ENCODE measurements at places on chromosomes 6 and 20.

DNA sequence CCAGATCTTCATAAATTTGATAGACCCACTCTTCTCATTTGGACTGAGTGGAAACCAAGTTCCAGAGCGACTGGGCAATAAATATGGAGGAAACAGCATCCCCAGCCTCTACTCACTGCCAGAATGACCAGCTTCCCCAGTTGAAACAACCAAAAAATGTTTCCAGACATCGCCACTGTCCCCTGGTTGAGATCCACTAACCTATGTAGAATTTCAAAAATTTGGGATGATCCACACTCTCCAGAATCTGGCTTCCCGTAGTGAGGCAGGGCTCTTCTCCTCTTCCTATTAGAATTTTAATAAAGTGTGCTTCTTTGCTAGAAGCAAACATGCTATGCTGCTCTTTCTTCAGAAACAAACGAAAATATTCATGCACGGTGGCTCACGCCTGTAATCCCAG, 287.0 kb upstream of the SUPT3H start:
- DNase-seq, result no peak

- DNase-seq, result no peak
These were observed 270.1 kb upstream of the PRND start for GRCh38 chr20:4451487-4452081.

- DNase-seq, result no peak
These were observed 353.7 kb downstream of the FRK start for GRCh38 chr6:115706981-115707380.

DNA sequence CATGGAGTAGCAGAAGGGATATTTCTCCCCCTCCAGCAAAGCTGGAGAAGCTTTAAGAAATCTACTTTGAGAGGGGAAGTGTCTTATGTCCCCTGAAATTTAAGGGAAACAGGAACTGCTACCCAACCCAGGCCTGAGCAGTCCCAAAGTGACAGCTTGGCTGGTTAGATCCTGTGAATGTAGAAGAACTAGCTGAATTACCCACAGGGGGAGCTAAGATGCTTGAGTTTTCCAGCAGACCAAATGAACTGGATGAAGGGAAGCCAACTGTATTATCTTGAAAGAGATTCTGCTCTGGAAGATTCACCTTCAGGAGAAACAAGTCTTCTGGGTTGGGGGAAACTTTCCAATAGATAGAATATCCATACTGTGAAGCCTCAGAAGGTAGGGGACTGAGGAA, 303.3 kb upstream of the MMS22L start:
- DNase-seq, result no peak

- no peak for DNase-seq
These were observed at the start of gene F13A1 for GRCh38 chr6:6319952-6320811. Gene F13A1, minus strand, starts transcription at chr6:6320662. Its CDS starts 1,998 bp downstream, at chr6:6318664.

DNA sequence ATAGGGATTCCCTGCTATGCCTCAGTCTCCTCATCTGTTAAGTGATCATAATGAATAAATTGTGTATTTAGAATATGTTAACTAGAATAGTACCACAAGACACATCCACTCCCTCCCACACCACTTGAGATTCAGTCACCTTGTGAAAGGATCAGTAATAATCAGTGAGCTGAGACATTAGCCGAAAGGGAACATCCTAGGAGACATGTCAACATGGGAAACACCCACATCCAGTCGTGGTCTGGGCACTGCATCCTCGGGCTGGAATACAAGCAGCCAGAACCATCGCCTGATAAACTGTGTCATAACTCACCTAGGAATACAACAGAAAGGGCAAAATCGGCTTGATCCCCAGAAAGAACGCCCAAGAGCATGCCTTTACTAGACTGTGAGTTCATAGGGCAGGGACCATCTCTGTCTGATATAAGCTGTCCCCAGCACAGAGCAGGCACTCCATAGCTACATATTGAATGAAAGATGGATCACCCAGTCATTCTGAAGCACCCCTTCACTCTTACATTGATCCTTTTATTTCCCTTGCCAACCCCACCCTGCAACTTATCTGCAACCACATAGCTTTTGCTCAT, 23.9 kb downstream of the RIPOR2 start:
- DNase-seq, result no peak

DNA sequence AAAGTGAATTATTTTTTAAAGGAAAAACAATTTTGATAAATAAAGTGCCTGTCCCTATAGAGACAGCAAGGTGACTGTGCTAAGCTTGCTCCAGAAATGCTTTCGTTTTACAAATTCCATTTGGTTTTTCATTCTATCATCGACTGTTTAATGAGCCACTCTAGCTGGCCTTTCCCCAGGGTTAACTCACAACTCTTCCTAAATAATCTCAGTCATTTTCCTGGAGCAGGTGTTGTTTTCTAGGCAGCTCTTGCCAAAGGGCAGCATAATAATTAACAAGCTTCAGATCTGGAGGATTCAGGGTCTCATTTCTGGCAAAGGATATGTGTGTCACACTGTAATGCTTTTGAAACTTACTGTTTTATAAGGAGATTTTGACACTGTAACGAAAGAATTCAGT, 184.2 kb downstream of the KHDC1L start:
- no peak for DNase-seq

DNA sequence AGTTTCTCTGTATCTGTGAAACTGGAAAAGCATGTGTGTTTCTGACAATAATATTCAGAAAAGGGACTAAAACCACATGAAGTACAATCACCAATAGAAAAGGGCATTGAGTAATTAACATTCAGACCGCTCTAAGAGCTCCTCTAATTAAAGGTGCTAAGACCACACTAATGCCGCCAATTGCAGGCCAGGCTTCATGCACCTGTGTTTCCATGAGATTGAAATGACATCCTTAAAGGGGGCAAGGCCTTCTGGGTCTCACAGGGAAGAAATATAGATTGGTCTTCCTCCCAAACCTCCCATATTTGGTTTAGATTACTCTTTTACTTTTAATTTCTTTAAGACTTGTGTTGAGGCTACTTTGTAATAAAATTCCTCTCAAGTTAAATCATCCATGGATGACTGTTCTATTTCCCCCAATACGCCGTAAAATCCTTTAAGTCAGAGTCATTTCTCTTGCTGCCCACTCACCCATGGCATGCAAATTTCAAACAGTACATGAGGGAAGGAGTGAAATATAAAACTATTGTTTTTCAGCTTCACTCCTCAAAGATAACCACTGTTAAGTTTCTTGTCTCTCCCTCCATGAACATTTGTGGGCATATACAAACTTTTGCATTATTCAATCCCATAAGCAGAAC, 110.6 kb downstream of the UBE3D start:
- DNase-seq, result no peak

- no peak for DNase-seq
These were observed 18.9 kb upstream of the IL17A start for GRCh38 chr6:52167267-52167666.

GRCh38 chr20:63774306-63774705, 34.7 kb downstream of the SLC2A4RG start:
- DNase-seq, result no peak

GRCh38 chr6:157991067-157991432, 9.4 kb downstream of the SYNJ2 start:
- DNase-seq, result no peak

DNA sequence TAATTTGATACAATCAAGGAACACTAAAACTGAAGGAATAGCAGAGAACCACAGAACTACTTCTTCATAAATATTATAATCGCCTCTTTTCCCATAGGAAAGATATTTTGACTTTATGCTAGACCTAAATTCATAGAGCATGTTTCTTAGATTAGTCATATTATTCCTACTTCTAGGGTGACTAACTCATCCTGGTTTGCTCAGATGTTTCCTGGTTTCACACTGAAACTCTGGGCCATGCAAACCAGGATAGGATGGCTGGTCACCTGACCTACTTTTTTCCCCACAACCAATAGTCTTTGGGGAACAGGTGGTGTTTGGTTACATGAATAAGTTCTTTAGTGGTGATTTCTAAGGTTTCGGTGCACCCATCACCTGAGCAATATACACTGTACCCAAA, 42.8 kb downstream of the MMS22L start:
- no peak for DNase-seq

DNA sequence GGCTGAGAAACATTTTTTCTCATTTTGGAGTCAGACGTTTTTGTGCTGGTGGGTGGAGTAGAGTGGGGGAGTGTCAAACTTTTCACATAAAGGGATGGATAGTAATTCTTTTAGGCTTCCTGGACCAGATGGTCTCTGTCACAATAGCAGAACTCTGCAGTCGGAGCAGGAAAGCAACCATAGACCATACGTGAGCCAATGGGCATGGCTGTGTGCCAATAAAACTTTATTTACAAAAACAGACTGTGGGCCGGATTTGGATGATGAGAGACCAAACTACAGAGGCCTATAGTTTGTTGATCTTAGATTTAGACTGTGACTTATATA, 70.8 kb upstream of the SLC22A23 start:
- DNase-seq, result no peak

DNA sequence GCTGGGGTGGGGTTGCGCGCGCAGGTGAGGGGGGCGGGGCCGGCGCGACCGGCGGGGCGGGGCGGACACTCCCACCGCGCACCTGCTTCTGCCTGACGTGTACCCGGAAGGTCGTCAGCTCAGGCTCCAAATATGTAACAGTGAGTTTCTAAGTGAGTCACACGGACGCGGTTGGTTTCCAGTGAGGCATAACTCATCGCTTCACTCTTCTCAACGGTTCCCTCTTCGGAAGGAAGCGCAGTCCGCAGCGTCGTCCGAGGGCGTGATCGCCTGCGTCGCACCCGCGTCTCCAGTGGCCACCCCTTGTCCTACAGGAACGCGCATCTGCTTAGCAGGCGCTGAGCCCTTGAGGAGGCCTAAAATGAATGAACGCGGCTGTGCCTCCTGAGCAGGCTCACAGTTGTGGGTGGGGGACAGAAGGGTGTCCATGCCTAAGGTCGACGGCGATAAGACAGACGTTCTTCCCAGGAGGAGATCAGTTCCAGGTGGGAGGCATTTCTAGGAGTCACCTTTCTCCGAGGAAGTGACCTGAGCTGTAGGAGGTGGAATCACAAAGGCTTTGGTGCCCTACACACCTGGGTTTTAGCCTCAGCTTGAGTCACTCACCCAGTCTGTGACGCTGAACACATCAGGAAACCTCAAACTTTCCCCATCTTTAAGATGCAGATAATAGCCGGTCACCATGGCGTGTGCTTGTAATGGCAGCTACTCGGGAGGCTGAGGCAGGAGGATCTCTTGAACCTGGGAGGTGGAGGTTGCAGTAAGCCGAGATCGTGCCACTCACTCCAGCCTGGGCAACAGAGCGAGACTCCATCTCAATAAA, 50.9 kb upstream of the EZR start:
- DNase-seq, result no peak

- DNase-seq, result no peak
These were observed 36.5 kb upstream of the MPC1 start for GRCh38 chr6:166419286-166419685.

DNA sequence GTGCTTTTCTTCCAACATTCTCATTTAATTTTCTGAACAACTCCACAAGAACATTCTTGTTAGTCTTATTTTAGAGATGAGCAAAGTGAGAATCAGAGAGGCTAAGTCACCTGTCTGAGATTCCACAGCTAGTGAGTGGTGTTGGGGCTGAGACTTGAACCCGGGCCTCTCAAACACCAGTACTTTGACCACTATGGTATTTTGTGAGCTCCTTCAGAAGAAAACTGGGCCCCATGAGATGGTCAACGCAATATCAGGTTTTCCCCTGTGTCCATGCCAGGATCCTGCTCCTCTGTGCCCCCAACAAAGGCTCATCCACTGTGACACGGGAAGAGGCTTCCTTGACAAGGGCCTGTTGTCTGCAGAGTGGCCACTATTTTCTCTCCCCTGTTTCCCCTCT, 51.9 kb downstream of the MAFB start:
- no peak for DNase-seq

DNA sequence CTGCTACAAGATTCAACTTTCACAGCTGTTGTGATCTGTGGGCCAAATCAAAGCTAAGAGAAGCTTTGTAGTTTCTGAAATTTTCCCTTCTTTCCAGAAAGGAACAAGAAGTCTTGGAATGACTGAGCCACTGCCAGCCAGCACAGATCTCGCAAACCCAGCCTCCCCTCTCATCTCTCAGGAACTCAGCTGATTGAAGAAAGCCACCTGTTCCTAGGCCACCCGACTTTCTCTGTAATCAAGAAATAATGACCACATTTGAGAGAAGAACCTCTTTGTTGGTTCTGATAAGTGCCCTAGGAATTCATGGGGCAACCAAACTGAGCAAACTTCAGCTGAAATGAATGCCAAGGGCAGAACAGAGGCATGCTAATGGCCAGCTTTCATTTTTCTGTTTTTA, 61.7 kb downstream of the HDGFL1 start:
- DNase-seq, result no peak

All from cerebellar nuclear complex (tissue), 1 donor.